ENCODE measurements at places on chromosomes 6 and 20.

DNA sequence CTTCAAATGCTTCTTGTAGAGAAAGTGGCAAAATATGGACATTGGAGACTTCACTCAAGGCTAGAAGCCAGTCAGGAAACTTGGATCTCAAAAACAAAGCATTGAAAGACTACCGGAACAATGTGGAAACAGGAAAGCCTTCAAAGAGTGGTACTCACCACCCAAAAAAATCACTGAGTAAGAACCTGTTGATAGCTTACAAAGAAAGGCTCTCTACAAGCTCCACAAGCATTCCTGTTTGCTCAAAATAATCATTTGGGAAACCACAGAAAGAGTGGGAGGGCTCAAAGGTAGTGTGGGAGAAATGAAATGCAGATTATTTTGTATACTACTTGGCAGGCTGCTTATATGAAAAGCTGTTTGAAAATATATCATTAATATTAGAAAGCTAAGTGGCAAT is 9.5 kb upstream of the DST start:
- no peak for DNase-seq

DNA sequence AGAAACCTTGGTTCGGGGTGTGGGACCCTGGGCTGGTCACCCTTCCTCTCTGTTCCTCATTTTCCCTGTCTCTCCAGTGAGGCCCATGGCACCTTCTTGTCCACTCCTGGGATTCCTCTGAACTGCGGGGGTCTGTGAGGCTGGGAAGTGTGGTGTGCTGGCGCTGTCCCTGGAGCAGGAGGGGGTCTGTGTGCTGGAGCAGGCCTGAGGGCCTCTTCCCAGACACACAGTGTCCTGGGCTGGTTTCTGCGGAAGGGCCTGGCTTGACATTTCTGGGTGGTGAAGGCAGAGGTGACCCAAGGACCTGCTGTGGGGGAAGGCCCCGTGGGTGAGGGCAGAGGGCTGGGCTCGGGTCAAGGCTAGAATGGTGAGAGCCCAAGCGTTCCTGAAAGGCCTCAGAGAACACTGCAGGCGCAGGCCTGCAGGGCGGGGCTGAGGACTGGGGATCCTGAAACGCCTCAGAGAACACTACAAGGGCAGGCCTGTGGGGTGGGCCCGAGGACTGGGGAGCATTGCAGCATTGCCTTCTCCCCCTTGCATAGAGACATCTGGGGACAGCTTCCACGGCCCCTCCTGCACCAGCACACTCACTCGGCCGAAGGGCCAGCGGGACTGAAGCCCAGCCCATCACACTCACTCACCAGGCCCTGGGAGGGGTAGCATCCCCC is 10.6 kb upstream of the BAK1 start:
- no peak for DNase-seq

GRCh38 chr6:16827627-16828026 is 66.4 kb upstream of the ATXN1 start:
- no peak for DNase-seq

- DNase-seq: no peak
These were observed 36.0 kb upstream of the MPC1 start for GRCh38 chr6:166418691-166419143.

DNA sequence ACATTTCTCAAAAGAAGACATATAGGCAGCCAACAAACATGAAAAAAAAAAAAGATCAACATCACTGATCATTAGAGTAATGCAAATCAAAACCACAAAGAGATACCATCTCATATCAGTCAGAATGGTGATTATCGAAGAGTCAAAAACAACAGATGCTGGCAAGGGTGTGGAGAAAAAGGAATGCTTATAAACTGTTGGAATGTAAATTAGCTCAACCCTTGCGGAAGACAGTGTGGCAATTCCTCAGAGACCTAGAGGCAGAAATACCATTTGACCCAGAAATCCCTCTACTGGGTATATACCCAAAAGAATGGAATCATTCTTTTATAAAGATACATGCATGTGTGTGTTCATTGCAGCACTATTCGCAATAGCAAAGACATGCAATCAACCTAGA is 303.8 kb upstream of the THEMIS start:
- DNase-seq: no peak

DNA sequence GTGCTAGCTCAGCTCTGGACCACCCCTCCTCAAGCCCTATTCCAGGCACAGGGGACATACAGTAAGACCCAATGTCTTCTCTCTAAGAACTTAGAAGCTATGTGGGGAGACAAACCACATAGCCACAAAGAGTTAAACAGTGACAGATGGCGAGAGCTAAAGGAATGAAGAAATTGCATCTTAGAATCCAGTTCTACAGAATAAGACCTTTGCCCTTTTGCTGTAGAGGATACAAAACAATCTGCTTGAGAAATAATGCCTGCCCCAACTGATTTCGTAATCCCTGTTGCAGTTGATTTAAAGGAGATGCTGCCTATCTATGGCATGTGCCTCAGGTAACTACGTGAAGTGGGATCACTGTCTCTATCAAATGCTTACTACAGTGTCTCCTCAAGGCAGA is 31.2 kb downstream of the TNFRSF21 start:
- no peak for DNase-seq

GRCh38 chr6:3324262-3324942 is 65.7 kb downstream of the PSMG4 start:
- DNase-seq: no peak

GRCh38 chr6:29743568-29743967 is 20.3 kb downstream of the HLA-F start:
- DNase-seq: no peak

DNA sequence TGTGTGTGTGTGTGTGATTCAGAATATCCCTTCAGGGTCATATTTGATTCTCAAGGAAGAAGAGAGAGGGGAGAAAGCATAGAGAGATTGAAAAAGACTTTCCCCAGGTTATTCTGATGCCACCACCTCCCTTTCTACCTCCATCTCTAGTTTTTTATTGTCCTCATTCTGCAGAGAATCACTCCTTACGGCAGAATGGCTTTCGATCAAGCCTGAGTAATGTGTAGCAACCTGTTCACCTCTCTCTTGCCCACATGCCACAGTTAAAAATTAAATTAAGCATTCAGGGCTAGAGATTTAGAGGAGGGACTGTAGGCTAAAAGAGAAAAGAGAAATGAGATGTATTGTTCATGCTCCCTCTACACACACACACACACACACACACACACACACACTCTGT is 18.1 kb downstream of the KLHL32 start:
- DNase-seq: no peak

- DNase-seq: no peak
These were observed 41.2 kb upstream of the PDE10A start for GRCh38 chr6:165704045-165704748.

DNA sequence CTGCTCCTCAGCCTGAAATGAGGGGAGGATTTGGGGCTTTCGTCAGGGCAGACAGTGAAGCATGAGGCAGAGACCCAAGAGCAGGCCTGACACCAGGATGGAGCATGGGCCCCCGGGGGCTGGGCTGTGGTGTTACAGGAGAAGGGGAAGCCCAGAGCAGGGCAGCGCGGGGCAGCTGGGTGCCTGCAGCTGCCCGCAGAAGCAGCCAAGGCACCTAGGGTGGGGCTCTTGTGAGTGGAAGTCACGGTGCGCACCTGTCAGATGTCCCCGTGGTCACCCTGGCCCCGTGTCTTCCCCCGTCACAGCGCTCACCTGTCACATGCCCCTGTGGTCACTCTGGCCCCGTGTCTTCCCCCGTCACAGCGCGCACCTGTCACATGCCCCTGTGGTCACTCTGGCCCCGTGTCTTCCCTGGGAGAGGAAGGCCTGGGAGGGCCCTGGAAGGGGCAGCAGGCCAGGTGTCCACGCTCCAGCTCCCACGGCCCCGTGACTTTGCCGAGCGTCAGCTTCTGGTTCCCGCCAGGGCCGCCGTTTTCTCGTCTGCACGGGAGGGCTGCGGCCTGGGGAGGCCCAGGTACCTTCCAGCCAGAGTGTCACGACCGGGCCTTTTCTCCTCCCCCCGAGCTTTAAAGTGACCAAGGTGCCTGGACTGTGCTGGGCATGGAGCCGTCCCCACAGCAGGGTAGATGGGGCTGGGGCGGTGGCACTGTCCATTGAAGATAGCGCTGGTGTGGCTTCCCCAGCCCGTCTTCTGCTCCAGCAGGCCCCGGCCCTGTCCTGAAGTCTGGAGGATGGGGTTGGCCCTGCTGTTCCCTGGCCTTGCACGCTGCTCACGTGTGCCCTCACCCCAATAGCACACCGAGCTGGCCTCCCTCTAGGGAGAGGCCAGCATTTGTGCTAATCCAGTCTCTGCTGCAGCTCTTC is 9.4 kb downstream of the ARFGAP1 start:
- no peak for DNase-seq

DNA sequence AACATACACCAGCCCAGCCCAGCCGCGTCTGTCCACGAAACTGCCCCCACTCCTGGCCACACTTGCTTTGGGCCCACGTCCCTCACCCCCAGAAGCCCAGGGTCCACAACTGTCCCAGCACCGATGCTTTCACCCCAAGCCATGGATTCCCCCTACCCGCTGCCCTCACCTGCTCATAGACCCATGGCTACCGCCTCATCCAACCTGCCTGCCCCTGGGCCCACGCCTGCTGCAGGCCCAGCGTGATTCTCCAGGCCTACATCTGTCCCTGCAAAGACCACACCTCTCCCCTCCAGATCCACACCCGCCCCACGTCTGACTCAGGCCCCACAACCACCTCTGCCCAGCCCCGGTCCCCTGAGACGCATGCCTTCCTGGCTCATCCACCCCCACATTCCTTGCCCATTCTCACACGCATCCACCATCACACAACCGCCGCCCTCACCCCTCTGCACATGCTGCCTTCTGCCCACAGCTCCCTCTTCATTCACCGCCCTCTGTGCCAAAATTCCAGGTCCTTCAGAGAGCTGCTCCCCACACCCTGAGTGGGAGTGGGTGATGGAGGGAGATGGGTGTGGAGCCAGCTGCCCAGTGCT is 86.7 kb downstream of the GRM4 start:
- no peak for DNase-seq

DNA sequence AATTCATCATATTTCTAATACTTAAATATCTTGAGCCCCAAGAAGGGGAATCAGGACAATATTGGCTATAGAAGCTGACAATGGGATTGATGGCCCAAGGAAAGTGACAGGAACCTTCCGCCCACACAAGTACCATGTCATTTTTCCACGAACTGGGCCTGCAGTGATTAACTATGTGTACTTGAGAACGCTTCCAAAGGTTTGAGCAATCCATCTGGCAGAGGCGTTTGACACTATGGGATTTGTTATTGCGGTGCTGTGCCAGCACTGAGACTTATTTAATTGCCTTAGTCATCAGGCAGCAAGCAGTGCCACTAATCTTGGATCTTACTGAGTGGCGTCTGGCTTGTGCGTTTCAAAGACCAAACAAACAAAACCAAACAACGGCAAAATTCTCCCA is 135.6 kb upstream of the UST start:
- no peak for DNase-seq

GRCh38 chr6:28812778-28813569 is 110.8 kb downstream of the TRIM27 start:
- DNase-seq: no peak

- DNase-seq: no peak
These were observed 50.3 kb downstream of the SNAI1 start for GRCh38 chr20:50032955-50033666.

DNA sequence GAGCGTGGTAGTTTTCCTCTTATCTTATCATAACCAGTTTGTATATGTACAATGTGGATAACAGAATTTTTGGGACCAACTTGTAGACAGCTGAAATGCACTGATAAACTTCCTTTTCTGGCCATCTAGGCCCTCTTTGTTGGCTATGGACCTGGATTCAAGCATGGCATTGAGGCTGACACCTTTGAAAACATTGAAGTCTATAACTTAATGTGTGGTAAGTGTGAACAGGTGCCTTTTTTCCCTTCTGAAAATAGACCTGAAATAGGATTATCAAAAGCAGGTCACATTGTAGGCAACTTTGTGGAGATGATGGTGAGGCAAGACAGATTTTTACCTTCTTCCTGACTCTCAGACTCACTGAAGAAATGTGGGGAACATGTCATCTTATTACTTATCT is 67.8 kb downstream of the ENPP1 start:
- DNase-seq: no peak

GRCh38 chr6:79373246-79373645 is 138.8 kb upstream of the HMGN3 start:
- no peak for DNase-seq

DNA sequence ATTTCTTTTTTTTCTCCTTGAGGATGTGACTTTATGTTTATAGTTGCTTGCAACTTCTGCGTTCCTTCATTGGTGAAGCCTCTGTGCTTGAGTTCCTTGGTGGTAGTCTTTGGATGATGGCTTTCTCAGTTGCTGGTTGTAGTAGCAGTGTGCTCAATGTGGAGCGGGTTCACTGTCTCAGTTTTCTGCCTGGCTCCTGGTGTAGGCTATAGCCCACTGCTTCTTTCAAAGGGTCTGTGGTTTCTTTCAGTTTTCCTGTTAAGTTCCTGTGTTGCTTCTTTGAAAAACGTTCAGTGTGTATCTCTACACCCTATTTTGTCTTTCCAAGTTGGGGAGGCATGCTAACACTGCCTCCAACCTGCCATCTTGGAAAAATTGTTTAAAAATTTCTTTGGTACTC is 33.9 kb upstream of the ZBTB24 start:
- DNase-seq: no peak

DNA sequence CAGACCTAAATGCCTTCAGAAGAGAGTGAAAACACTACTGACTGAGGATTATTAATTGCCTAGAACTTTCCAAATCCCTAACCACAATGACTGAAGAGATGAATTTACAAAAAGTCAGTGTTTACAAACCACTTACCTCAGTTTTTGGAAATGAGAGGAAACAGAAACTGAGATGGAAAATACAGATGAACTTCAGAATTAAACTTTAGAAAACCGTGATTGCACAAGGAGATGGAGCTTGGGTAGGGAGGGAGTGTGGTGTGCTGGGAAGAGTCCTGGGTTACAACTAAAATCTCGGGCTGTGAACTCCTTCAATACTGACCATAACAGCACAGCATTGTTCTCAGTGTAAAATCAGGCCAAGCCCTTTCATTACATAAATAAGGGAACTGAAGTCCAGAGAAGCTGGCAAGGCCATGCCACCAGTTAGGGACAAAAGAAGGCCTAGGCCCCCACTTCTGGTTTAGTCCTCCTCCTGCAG is 4.0 kb downstream of the ELMO2 start:
- DNase-seq: no peak

DNA sequence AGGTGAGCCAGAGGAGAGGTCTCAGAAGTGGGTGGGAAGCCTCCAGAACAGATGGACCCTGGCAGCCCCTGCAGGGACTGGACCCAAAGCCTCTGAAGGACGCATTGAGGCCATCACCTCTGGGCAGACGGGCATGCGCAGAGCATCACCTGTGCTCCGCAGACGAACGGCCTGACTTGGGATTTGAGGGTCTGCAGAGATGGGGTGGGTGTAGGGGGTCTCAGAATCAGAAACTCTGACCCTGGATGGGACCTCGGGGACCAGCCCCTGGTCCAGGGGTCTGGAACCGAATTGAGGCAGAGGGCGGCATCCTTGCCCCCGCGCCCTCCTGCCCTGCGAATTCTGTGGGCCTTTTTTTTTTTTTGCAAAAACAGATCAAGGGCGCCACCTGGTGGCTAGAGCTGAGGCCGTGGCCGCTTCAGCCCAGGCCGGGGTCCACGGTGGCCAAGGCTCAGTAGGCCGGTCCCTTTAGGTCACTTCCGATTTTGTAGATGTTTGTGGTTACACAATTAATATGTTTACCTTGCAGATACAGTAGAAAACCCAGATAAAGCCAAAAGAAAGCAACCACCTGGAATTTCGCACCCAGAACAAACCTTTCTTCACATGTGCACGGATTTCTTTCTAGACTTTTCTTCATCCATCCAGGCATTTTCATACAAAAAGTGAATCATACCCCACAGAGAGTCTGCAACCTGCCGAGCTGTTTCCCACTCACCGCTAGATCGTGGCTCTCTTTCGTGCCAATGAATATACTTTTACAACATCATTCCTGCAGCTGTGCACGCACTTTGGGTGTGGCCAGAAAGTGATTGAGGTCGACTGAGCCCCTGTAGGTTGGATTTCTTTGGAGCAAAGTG is 25.9 kb downstream of the ZBP1 start:
- no peak for DNase-seq
